ENCODE measurements at places on chromosomes 16 and 17. TPM values are rescaled to one million over a fixed set of nuclear protein-coding genes. Genes with fewer than 3 reads are reported as not detected.
A peak's percentile ranks its signal among the peaks of the same experiment; 100 is the strongest.

DNA sequence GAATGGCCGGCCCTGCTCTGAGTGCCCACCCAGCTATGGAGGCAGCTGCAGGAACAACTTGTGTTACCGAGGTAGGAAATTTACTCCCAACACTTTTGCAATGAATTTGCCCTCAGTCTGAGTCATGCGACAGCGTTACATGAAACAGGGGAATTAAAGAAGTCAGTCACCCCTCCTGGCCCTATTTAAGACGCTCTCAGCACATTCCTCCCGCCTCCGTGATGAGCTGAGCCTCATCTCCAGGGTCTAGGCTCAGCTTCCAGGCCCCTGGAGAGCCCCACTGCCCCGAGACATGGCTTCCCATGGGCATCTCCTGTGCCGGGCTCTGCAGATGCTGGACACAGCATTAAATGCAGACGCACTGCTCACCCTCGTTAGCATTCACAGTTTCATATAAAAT is 35.0 kb downstream of the CRISPLD2 start:
- H3K4me3 ChIP-seq, result no peak overlapping the region
- H3K27me3 ChIP-seq, result no peaks in the 10 kb centered on the region
- H3K27ac ChIP-seq, result no peak overlapping the region
- DNase-seq, result no peak
- H3K36me3 ChIP-seq, result no peaks in the 10 kb centered on the region

- H3K27ac ChIP-seq, result peak overlapping the region; percentile 88
- H3K4me3 ChIP-seq, result no peak overlapping the region
- peak; percentile 90 for DNase-seq
- H3K27me3 ChIP-seq, result no peaks in the 10 kb centered on the region
These were observed 1.5 kb downstream of the TMEM102 start for GRCh38 chr17:7436556-7437368.

- no peaks in the 10 kb centered on the region for H3K4me1 ChIP-seq
- H3K36me3 ChIP-seq, result no peaks in the 10 kb centered on the region
- H3K27ac ChIP-seq, result no peak overlapping the region
These were observed 21.0 kb downstream of the RAB11FIP4 start for GRCh38 chr17:31412511-31412910.

GRCh38 chr17:29844339-29845048 is 85.5 kb downstream of the SSH2 start:
- H3K27ac ChIP-seq, result no peak overlapping the region
- H3K4me1 ChIP-seq, result peaks cover 4% of the 10 kb centered on the region
- H3K36me3 ChIP-seq, result no peaks in the 10 kb centered on the region

GRCh38 chr17:50161911-50162288 is 3.9 kb upstream of the SGCA start:
- no peak overlapping the region for H3K27ac ChIP-seq
- H3K4me3 ChIP-seq, result no peak overlapping the region
- H3K36me3 ChIP-seq, result no peaks in the 10 kb centered on the region
- no peak for DNase-seq
- H3K4me1 ChIP-seq, result peaks cover 14% of the 10 kb centered on the region

DNA sequence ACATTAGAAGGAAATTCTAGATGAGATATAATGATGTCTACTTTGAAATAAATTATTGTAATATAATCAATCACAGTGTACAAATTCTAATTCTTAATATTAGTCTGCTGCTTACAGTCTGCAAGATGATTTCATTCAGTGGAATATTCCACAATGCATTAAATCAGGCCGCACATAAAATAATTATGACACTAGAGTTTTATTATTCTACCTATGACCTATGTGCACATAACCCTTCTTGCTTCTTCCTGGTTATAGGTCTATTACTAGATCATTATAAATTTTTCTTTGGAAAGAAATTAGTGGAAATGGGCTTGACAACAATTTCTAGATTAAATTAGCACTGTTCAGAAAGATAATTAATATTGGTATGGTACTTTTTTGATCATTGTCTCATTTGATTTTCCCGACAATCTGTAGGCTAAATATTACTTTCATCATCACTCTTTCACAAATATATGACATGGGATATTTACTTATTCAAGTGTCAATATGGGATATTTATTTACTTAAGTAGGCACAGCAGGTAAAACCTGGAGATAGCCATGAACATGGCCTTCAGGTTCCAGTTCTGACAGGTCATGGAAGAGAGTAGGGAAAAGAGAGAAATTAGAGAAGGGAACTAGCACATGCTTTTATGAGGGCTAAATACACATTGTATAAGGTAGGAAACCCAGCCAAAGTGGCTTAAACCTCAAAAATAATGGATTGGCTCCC is 476.4 kb downstream of the TOX3 start:
- no peak overlapping the region for H3K27ac ChIP-seq
- peaks cover 9% of the 10 kb centered on the region for H3K4me1 ChIP-seq
- DNase-seq, result no peak
- H3K27me3 ChIP-seq, result no peaks in the 10 kb centered on the region

DNA sequence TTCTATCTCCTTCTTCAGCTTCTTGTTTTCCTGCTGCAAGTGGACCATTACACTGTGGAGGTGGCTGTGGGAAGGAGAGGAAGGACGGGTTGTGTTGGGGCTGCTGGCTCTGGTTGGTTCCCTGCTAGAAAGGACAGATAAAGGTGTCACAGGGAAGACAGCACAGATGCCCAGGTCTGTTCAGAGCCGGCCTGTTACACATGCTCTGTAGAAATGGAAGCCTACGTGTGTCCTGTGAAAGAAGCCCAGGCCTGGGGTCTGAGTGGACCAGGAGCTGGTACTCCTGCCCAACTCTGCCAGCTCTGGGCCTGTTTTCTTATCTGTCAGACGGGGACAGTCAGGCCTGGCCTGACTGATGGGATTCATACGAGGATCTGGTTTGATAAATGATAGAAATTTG is 26.4 kb downstream of the DHX38 start:
- H3K27ac ChIP-seq, result no peak overlapping the region
- H3K36me3 ChIP-seq, result no peaks in the 10 kb centered on the region
- no peak overlapping the region for H3K4me3 ChIP-seq
- DNase-seq, result no peak
- peaks cover 1% of the 10 kb centered on the region for H3K4me1 ChIP-seq
- H3K27me3 ChIP-seq, result no peaks in the 10 kb centered on the region

The ENPP7 gene
- not detected for total RNA-seq

Data from body of pancreas (tissue), 4 donors.